ENCODE measurements at places on chromosomes 7 and 10.

DNA sequence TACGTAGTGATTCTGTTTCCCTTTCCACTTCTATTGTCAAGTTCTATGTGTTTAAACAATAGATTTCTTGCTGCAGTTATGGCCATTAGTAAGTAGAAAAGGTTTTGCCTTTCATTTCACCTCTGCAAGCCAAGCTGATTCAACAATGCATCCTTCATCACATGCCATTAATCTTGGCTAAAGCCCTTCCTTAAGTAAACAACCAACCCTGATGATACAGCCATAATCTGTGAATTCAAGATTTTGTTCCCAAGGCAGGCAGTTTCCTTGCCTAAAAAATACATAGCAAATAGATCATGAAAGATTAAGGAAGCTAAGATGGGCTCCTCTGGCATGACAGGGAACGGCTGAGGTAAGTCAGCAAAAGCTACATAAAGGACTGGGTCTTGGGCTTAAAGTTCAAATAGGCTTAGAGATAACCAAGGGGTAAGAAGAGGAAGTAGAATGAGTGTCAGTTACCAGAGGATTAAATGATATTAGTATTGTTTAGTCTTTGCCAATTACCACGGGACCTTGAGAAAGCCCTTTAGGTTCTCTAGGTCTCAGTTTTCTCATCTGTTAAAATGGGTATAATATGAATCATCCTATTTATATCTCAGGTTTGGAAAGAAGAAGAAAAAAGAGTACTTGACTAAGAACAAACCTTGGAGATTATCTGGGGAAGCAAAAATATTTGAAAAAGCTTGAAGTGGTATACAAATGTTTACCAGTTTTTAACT, 35.9 kb upstream of the ANK3 start:
- DNase-seq = no peak

DNA sequence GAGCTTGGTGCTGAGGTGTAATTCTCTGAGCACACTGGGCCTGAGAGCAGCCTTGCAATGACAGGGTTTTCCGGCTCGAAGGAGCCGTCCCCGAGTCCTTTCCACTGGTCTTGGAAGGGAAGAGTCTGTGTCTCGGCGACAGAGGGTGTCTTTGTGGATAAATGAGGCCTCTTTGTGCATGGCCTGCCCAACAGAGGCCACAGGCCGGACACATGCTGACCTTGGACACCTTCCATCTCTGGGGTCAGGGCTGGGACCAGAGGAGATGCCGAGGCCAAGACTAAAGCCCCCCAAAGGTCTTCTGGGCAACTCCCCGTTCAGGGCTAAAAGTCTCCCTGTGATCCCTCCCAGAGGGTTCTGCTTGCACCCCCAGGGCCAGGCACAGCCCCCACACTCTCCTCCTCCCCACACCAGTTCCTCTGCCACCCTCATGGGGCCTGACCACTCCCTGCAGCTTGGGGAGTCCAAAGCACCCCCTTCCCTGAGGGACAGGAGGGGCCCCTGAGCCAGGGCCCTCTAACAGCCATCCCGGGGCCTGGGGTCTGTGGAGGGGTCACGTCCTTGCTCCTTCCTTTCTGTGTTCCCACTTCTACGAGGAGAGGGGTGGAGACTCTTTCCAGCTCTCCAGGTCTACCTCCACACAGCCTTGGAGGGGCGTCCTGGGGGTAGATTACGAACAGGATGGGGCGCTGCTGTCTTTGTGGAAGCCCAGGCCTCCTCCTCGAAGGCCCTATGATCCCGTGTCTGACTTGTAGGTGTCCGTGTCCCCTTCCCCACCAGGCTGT, 130.6 kb upstream of the FAM20C start:
- DNase-seq = no peak

DNA sequence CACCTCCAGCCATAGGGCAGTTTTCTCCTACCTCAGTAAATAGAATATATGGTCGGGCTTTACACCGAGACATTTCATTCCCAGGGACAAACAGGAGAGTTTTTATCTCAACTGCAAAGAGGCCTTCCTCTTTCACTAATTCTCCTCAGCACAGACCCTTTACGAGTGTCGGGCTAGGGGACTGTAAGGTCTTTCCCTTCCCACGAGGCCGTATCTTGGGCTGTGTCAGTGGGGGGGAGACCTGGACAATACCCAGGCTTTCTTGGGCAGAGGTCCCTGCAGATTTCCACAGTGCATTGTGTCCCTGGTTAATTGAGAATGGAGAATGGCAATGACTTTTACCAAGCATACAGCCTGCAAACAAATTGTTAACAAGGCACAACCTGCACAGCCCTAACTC, 13.2 kb upstream of the ZNF488 start:
- DNase-seq = no peak

- DNase-seq = peak; percentile 58
These were observed 452 bp upstream of the RPP30 start for GRCh38 chr10:90871279-90871765.

DNA sequence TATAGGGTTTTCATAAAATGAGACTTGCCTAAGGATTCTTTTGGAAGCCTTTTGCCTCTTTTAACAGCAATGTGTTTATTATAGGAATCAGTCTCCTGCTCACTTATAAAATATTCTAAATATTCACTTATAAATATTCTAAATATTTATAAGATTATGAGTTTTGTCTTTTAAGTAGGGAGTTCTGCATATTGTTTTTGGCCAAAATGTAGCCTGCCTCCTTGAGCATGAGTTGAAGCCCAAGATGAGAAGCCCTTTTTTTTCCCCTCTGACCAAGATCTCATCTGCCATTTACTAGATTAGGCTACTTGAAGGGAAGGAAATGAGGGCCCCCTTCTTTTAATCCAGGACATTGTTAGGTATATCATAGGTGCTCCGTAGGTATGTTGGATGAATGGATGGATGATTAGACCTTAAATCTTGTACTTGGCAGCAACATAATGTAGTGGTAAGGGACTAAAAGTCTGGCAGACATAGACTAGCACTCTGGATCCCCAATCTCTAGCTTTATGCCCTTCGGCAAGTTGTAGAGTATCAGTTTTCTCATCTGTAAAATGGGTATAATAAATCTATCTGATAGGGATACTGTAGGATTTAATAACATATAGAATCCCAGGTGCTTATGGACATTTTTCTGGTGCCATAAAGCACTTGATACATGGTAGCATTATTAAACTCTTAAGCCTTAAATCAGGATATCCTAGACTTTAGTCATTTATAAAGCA, 59.1 kb downstream of the ARID5B start:
- no peak for DNase-seq

GRCh38 chr10:33553748-33554571, 219.5 kb upstream of the NRP1 start:
- no peak for DNase-seq

DNA sequence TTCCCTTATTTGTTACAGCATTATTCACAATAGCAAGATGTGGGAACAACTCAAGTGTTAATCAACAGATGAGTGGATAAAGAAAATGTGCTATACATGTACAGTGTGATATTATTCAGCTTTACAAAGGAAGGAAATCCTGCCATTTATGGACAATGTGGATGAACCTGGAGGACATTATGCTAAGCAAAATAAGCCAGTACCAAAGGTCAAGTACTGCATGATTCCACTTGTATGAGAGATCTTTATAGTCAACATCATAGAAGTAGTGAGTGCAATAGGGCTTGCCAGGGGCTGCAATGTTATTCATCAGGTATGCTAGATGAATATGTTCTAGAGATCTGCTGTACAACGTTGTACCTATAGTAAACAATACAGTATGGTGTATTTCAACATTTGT, 138.5 kb upstream of the AGR3 start:
- DNase-seq = no peak

GRCh38 chr10:43890124-43890523, 241.4 kb upstream of the ZNF32 start:
- DNase-seq = no peak

- no peak for DNase-seq
These were observed 53.2 kb downstream of the ICA1 start for GRCh38 chr7:8208816-8209215.

DNA sequence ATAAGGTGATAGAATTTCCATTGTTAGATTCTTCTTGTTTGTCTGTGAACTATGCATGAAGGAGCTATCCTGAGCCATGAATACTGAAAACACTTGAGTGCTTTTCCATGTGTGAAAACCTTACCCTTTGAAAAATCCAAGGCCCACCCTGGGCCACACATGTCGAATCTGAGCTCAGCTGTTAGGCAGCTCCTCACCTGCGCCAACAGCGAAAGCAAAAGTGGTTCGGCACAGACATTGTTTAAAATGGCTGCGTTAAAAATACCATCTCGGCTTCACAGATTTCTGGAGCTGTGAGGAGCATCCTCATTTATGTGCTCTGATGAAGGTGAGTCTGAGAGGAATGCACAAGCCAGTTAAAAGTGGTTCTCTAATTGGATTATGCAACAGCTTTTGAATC, 137.7 kb downstream of the NEUROD6 start:
- DNase-seq = no peak

GRCh38 chr10:28263136-28263857, 39.6 kb downstream of the MPP7 start:
- no peak for DNase-seq

- DNase-seq = no peak
These were observed 209.5 kb upstream of the INHBA start for GRCh38 chr7:41912426-41912825.

GRCh38 chr10:78148216-78148960, 114.7 kb downstream of the RPS24 start:
- no peak for DNase-seq

- DNase-seq = no peak
These were observed 108.7 kb upstream of the PRR15 start for GRCh38 chr7:29454899-29455451.

GRCh38 chr10:48296576-48297098, 9.8 kb upstream of the MAPK8 start:
- no peak for DNase-seq

DNA sequence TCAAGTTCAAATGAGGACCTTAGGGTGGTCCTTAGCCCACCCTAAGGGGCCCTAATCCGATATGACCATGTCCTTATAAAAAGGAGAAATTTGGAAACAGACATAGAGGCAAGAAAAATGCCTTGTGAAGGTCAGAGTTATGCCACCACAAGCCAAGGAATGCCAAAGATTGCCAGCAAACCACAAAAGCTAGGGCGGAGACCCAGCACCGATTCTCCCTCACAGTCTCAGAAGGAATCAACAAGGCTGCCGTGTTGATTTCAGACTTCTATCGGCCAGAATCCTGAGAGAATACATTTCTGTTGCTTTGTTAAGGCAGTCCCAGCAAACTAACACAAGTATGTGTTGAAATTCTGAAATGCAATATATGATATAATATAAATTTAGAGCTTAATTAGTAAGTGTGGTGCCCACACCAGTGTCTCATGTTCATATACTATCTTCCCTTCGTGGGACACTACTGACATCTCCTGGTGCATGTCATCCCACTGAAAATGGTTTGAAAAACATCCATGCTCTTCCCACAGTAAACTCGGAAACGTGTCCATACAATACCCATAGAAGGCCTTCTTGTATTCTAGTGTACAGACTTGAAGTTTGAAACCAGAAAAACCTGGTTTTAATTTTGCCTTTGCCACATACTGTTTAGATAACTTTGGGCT, 349.0 kb downstream of the TNS3 start:
- no peak for DNase-seq

GRCh38 chr7:141956084-141956483, 9.3 kb upstream of the CLEC5A start:
- no peak for DNase-seq

DNA sequence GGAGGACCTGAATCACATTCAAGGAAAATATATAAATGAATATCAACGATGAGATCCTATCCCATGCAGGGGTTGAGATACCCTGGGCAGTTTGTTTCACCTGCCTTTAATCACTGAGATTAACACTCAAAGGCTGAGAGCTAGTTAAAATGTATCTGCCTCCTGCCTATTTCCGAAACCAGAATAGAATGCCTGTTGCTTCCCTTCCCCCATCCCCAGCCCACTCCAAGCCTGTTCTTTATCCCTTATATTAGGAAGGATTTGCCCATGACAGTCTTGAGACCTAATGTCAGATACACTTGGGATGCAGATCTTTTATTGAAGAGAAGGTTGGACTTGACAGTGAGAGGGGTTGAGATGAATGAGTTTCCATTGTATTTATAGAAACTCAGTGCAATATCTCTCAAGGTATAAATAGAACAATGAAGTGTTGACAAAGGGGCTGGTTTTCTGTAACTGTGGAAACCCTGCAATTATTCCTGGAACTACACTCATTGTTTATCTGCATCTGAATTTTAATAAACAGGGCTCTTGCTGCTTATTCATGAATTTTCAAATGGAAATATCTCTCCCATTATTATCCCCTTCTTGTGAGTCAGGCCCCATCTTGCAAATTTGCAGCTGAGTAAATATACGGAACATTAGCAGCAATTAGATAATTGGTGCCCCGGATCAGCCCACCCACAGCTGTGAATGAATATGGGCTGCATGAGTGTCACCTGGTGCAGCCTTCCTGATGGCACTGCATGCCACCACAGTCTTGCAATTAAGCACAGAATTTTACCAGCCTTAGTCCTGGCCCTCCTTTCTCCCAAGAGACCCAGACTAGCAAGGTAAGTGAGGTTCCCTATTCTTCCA, 66.7 kb downstream of the SORCS3 start:
- no peak for DNase-seq

- no peak for DNase-seq
These were observed 9.7 kb upstream of the ANKRD7 start for GRCh38 chr7:118214833-118215182.

- no peak for DNase-seq
These were observed 86.6 kb downstream of the AHCYL2 start for GRCh38 chr7:129311429-129311828.

GRCh38 chr7:130939321-130940095, 205.5 kb upstream of the KLF14 start:
- DNase-seq = no peak

- DNase-seq = no peak
These were observed 1276.3 kb upstream of the AUTS2 start for GRCh38 chr7:68321776-68322496.

DNA sequence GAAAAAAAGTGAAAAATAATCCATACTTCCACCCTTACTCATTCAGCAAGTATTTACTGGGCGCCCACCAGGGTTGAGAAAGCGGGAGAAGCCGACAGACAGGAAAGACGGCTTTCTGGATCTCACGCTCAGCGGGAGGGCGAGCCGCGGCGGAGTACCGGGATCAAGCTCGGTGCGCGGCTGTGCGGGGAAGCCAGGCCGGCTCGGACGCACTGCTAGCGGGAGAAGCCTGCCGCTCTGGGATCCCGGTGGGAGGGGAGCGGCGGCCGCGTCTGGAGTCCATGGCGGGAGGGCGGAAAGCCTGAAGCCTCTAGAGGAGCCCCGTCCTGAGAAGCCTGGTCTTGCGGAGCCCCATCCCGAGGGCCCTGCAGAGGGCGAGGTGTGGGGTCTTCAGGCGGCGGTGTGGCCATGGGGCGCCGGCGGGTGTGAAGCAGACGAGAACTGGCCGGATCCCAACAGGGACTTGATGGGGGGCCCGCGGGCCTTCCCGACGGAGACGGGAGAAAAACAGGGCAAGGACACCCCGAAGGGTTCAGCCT, 82.9 kb downstream of the VIPR2 start:
- DNase-seq = no peak

- DNase-seq = no peak
These were observed 28.7 kb downstream of the FAM53B start for GRCh38 chr10:124715439-124715838.
